ENCODE measurements at places on chromosomes 3 and 15.

DNA sequence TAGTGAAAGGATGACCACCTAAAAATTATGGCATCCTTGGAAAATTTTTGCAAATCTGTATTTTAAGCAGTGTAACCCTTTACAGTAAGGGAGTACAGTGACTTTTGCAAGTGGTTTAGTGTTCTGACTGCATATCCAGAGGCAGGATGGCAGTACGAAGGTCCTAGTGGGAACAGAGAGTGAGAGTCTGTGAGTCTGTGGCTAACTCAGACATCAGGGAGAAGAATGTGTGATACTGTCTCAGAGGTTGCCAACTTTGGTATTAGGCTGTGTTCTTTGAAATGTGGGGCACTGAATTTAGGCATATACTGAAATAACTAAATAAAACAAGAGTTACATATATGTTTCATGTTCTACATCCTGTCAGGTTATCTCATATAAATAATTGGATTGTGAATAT is 25.7 kb downstream of the PRKCI start:
- no peak for DNase-seq

GRCh38 chr3:150331978-150332568 is 76.0 kb upstream of the TSC22D2 start:
- DNase-seq: no peak

DNA sequence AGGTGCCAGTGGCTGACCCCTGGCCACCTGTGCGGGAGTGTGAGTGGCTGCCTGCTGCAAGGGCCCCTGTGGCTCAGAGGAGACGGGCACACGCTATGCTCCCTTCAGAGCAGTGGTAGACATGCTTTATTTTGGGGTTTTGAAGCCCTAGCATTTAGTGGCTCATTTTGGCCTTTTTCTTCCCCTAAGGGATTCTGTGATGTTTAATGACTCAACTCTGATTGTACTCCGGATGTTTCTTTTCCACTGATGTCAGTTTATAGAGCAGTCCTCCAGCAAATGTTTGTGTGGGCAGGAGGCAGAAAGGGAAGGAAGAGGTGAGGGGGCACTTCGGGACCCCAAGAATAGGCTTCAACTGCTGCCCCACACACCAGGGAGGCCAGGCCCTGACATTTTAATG is 288.9 kb upstream of the C2CD4B start:
- DNase-seq: no peak

GRCh38 chr15:85692873-85693272 is 101.9 kb downstream of the KLHL25 start:
- no peak for DNase-seq

DNA sequence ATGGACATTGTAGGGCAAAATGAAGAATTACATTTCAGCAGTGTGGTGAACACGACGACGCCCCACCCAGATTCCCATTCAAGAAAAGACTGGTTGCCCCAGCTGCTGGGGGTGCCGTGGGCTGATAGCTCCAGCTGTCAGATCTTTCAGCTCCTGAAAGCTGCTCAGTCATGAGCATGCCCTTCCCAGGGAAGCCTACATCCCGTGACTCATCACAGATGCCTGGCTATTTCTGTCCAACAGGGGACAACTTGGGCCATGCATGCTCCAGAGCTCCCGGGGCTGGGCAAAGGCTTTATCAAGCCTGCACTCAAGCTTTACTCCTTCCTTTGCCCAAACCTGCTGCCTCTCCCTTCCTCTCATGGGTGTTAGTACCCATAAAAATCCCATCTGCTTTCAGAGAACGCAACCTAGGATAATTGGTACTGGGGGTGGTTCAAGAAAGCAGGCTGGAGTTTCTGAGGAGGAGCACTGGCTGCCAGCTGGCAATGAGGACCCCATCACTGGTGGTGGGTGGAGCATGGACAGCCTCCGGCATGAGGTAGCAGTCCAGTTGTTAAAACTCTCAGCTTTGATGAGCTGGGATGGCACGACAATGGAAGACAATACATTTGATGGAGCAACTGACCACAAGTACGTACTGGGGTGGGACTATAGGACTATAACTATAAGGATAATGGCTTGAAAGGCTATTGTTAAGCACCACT is 16.4 kb upstream of the ST8SIA2 start:
- no peak for DNase-seq

- no peak for DNase-seq
Observed at GRCh38 chr3:69524816-69525215, 138.9 kb upstream of the FRMD4B start.
